Activated T-helper 2 cell treated with anti-CD3 and anti-CD28 coated beads, Interferon-gamma antibody, Interleukin-2, Interleukin-4, amounts not matched to agents 10 μg/mL and 5 μg/mL and 100 μg/mL, durations not matched to agents 14 hours and 24 hours and 36 hours (primary cell): ENCODE measurements at places on chromosomes 11 and 22.

GRCh38 chr11:63448646-63449045 lies 42.3 kb downstream of the PLAAT5 start:
- DNase-seq = no peak

DNA sequence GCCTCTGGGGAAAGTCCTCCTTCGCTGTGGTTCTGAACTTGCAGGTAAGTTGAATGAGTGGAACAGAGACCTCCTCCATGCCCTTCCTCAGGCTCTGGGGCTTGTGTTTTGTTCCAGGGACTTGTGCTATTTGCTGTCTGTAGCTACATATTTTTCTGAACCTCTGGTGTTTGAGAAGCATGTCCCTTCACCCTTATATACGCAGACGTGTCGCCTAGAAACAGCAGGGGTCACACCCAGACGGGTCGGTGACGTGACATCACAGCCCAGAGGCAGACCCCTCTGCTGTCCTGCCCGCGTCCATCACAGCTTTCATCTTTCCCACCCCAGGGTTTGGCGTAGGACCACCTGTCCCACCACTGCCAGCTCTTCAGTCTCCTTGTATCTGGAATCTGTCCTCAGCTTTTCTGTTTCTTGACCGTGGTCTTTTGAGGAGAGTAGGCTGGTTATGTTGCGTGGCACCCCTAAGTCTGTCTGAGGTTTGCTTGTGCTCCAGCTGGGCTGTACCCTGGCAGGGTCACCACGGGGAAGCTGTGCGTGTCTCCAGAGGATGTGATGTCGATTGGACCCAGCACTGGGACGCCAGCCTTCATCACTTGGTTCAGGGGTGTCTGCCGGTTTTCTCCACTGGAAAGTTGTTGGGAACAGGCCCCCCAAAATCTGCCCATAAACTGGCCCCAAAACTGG lies 13.4 kb upstream of the MUC5B start:
- no peak for DNase-seq

- DNase-seq = no peak
These were observed 159.6 kb downstream of the CTTN start for GRCh38 chr11:70557742-70558485.

- no peak for DNase-seq
These were observed 73.7 kb downstream of the PRCP start for GRCh38 chr11:82826526-82826925.

DNA sequence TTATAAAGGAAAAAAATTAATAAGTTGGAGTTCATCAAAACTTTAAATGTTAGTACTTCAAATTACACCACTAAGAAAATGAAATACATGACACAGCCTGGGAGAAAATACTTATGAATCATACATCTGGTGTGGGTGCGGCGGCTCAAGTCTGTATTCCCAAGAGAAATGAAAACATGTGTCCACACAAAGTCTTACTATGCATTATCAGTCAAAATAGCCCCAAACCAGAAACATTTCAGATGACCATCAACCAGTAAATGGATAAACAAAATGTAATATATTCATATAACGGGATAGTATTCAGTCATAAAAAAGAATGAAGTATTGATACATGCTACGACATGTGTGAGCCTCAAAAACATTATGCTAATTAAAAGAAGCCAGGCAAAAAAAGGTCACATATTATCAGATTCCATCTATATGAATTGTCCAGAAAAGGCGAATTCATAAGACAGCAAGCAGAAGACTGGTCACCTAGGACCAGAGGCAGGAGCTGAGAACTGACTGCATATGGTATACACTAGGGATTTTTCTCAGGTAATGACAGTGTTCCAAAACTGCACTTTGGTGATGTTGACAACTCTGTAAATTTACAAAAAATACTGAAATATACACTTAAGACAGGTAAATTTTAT lies 5.3 kb upstream of the AKIP1 start:
- DNase-seq = no peak

DNA sequence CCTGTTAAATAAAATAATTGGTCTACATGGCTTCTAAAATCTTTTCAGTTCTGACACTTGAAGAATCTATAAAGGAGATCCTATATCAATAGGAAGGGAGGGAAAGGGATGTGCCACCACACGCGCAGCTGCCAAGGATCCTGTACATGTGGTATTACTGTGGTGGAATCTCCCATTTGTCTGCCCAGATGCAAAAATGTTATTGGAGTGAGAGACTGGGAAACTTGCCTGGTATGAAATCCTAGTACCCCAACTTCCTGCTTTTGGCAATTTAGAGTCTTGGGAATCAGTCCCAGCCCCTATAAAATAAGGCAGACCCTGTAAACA lies 81.9 kb upstream of the PICALM start:
- DNase-seq = no peak

- DNase-seq = no peak
These were observed at the start of gene FAM83F for GRCh38 chr22:39994566-39995392. Gene FAM83F, plus strand, starts transcription at chr22:39994954. Its CDS starts 89 bp downstream, at chr22:39995043.

DNA sequence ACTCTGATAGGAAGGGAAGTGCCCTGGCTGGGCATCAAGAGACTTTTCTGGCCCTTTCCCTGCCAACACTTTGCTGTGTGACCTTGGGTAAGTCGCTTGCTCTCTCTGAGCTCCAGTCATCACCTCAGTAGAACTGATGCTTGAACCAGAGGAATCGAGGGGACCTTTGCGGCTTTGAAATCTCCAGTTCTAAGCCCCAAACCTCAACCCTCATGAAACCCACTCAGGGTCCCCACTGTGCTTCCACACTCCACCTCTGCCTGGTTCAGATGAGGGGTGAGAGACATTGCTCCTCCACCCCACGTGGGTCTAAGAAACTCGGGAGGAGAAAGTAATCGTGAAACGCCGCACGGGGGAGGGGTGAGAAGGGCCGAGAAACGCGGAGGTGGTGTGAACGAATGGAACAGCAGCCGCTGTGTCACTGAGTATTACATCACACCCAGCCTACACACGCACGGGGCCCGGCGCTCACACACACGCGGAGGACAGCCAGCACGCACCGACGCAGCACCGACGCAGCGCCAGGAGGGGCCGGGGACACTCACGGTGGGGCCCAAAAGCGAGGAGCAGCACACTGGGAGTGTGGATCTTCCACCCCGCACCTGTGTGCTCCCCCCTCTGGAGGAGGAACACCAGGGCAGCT lies 4.3 kb downstream of the RTN4RL2 start:
- DNase-seq = no peak
